ENCODE measurements at places on chromosomes 2 and 18. TPM values are rescaled to one million over a fixed set of nuclear protein-coding genes. Genes with fewer than 3 reads are reported as not detected.

DNA sequence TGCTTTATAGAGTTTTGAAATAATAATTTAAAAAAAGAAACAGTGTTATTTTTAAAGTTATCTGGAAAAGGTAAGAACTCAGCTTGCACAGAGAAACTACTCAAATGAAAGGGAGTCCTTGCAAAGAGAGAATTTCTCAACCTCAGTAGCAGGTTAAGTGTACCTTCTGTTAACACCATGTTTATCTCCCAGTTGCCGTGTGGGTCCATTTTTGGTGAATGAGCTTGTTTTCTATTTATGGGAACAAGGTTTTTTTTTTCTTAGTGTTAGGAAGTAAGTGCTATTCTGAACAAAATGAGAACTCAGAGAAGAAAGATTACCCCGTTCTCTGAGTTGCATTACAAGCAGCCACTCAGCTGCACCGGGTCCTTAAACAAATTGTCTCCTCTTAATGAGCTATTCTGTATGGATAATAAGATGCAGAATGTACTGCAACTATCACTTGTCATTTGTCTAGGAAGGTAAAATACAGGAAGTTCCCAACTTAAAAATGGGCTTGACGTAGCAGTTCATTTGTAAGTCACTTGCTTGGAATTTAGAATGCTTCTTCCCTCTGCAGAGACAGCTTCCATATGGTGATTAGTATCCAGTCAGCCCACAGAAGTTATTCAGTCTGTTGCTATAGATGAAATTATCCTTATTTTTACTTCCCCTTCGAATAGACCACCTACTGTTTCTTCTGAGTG, 74.9 kb downstream of the LTBP1 start:
- no peak for DNase-seq

DNA sequence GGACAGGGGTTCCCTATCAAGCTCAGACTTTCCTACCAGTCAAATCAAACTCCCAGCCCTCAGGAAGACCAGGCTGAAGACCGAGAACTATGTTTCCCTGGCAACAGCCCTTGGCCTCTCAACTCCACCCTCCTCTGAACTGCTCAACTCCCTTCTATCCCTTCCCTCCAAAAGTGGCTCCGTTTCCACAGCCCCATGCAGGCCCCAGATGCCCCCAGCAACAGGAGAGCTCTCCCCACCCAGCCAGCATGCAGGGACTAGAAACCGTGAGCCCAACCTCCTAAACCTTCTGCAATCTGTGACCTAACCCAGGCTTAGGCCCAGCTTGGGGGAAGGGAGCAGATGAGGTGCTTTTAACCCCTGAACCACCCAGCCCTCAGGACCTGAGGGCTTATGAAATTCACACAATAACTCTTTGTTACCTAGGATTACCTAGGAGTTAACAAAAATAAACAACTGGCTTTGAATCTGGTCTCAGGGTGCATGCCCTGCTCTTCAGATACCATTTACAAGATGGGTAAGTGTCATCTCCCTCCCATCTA, 87.2 kb downstream of the BCL11A start:
- no peak for DNase-seq

GRCh38 chr18:67766930-67767329, 250.4 kb upstream of the DSEL start:
- DNase-seq: no peak

GRCh38 chr2:121129692-121130091, 155.3 kb downstream of the TFCP2L1 start:
- DNase-seq: no peak

- no peak for DNase-seq
These were observed 11.4 kb upstream of the LRATD1 start for GRCh38 chr2:14621114-14621513.

GRCh38 chr18:5175378-5175777, 21.7 kb downstream of the AKAIN1 start:
- DNase-seq: no peak

DNA sequence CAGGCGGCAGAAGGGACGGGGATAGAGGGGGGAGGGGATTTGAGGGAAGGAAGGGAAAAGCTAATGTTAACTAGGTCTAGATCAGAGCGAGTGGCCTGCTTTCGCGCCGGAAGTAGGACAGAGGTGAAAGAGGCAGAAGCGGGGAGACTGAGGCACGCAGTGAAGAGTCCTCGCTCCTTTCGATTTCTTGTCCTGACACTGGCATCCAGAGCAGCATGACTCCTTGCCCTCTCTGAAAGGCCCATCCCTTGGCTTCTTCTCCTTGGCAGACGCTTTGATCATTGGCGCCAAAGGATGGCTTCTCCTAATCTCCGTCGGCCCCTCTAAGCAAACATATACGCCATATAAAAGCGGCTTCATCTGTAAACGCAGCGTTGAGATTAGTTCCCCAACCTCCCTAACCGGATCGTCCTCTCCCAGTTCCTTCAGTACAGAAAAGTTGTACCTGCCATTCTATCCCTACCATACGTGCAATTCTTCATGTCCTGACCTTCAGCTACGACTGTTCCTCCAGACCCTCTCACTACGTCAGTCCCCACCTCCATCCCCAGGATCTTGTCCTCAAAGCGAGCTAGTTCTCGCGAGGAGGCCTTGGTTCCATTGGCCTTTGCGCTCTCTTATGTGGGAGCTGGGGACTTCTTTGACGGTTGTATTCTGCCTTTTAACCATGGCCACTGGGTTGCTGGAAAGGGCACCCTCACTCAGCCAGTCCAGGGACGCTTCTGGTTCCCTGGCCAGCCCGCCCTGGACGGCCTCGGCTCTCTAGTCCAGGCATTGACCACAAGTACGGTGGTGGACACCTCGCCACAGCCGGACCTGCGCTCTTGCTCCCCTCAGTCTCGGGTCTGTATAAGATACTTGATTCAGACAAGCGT, 857 bp upstream of the NEUROD1 start:
- no peak for DNase-seq

GRCh38 chr2:193868833-193869232, 1674.1 kb upstream of the TMEFF2 start:
- no peak for DNase-seq

The TRABD2A gene
- 0.62 TPM for total RNA-seq

The HOXD4 gene
- 0.22 TPM for total RNA-seq

The OSR1 gene
- total RNA-seq: 8.0 TPM

The WDCP gene
- 8.0 TPM for total RNA-seq

The OTOS gene
- not detected for total RNA-seq
